Activated CD4-positive, alpha-beta T cell treated with anti-CD3 and anti-CD28 coated beads for 4 hours (primary cell): ENCODE measurements at places on chromosomes 12 and 14.
A peak's percentile ranks its signal among the peaks of the same experiment; 100 is the strongest.

GRCh38 chr14:44712024-44712815, 205.1 kb upstream of the FSCB start:
- no peak for DNase-seq

- DNase-seq, result no peak
Observed at GRCh38 chr12:50003595-50003994, 21.7 kb downstream of the RACGAP1 start.

- DNase-seq, result no peak
Observed at GRCh38 chr14:51436630-51437029, 196.6 kb downstream of the TMX1 start.

DNA sequence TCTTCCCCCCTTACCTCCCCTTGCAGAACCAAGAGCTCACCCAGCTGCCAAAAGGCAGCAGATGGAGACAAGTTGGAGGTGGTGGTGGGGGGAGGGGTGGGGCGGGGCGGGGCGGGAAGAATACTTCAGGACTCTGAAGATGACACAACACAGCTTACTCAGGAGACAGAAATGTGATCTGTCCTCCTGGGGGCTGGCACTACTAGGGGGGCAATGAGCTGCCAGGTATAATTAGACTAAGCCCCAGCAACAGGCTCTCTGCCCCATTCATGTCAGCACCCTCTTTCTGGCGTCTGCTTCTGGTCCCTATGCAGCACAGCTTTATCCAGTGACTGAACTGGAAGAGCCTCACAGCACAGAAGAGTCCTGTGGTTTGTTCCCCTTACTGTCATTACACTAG, 407.0 kb downstream of the MED13L start:
- no peak for DNase-seq

- no peak for DNase-seq
Observed at GRCh38 chr14:72638021-72638420, 255.9 kb downstream of the DPF3 start.

DNA sequence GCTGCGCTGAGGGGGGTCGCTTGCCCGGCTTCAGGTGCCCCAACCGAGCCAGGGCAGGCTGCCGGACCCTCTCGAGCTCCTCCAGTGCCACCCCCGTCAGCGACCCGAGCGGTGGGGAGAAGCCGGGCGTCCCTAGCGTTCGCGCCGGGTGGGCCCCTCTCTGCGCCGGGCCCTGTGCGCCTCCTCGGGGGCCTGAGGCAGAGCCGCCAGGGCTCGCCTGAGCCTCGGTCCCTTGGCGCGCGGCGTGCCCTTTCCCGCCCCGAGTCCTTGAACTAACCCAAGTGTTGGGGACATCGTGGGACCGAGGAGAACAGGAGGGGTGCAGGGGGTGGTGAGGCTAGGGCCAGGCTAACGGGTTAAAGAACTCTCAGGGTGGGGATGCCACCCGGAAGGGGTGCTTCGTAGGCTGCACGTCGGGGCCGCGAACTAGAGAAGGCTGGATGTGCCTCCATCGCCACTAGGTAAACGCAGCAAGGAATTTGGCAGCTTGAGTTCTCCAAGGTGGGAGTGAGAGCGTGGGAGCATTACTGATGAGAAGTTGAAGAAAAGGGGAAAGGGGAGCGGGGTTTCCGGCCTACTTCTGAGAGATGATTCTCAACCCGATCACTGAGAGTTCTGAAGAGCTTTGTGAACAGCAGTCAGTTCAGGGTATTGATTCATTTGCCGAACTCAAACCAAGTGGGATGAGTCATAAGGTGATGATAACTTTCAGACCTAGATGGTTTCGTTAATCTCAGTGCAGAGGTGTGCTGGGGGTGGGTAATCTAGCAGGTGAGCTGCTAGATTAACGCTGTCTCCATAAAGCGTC, 618 bp downstream of the RNF34 start:
- peak; percentile 68 for DNase-seq

DNA sequence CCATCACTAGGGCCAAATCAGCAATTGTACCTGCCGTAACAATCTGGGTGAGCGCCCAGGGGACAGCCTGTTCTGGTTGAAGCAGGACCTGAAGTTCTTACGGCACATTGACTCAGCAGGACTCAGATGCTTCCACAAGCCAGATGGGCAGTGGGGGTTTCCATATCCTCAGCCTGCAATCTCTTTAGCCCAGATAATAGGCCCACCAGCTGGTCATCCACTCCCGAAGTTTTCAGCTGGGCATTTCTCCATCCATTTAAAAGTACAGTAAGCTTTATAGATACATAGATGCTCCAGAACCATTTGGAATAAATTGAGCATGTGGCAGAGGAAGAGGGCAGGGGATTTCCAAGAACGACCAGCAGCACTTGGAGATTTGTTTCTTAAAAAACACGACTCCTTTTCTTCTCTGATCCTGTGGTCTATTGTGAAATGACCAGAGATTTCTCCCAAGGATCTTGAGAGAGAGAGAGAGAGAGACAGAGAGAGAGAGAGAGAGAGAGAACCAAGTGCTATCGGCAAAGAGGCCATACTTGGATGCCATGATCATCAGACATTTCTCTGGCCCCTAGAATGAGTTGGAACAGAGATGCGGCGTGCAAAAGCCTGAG, 74.8 kb upstream of the PLXNC1 start:
- no peak for DNase-seq

GRCh38 chr14:68228656-68229055, 409.1 kb downstream of the RAD51B start:
- DNase-seq, result no peak

GRCh38 chr14:69320581-69321365, 60.8 kb downstream of the GALNT16 start:
- no peak for DNase-seq

- no peak for DNase-seq
Observed at GRCh38 chr12:59080101-59080500, 159.8 kb upstream of the LRIG3 start.

- no peak for DNase-seq
Observed at GRCh38 chr14:100804558-100805309, 21.2 kb upstream of the MEG3 start.

- DNase-seq, result no peak
Observed at GRCh38 chr12:123690191-123690840, 19.4 kb downstream of the TCTN2 start.

DNA sequence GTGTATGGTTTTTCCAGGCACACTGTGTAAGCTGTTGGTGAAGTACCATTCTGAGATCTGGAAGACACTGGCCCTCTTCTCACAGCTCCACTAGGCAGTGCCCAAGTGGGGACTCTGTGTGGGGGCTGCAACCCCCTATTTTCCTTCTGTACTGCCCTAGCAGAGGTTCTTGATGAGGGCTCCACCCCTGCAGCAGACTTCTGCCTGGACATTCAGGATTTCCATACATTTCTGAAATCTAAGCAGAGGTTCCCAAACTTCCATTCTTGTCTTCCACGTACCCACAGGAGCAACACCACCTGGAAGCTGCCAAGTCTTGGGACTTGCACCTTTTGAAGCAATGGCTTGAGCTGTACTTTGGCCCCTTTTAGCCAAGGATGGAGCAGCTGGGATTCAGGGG, 85.2 kb upstream of the PRMT8 start:
- no peak for DNase-seq

DNA sequence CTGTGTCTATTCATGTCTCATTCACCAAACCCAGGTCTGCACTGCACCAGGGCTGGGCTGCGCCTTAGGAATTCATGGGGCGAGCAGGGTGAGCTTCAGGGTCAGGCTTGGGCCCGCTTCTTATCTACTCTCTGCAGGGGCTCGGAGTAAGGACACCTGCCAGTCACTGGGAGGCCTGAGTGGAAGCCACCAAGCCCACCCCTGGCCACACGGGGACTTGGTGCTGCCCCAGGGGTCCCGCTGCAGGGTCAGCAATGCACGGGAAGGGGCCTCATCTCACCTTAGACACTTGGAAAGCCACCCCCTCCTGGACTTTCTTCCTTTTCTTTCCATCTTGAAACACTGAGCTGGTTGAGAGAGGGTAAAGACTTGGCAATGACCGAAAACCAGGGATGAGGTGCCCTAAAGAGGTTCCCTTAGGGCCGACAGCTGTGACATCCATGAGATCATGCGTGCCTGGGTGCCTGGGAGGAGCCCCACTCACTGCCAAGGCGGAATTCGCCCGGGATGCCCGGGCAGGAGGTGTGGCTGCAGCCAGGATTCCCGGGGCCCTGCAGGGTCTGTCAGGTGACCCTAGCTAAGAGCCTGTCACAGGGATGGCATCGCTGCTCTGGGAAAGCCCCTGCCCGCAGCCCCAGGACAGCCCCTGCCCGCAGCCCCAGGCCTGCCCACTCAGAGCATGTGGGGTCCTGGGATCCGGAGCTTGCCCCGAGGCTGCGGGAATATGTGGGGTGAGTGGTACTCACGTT, 45.5 kb upstream of the EML1 start:
- no peak for DNase-seq

- no peak for DNase-seq
Observed at GRCh38 chr12:50662116-50662510, 101.8 kb upstream of the ATF1 start.

GRCh38 chr12:560691-561390, 101.1 kb downstream of the B4GALNT3 start:
- DNase-seq, result no peak

- DNase-seq, result no peak
Observed at GRCh38 chr12:104825408-104825807, 132.7 kb downstream of the SLC41A2 start.

DNA sequence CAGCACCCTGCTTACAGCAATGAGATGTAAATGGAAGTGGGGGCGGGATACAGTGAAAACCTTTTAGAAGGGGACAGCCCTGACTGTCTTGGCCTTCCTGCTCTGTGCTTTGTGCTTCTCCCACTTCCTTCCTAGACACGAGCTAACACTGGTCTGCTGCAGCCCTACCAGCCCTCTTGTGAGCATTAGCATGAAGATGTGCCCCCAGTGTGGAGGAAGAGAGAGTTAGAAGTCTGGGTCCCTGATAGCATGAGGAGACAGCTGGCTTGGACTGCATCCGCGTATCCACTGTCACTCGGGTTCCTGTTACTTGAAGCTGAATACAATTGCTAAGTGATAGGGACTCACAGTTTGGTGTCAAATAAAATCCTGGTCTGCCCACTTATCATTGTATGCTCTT, 248.1 kb upstream of the SOX5 start:
- DNase-seq, result no peak

DNA sequence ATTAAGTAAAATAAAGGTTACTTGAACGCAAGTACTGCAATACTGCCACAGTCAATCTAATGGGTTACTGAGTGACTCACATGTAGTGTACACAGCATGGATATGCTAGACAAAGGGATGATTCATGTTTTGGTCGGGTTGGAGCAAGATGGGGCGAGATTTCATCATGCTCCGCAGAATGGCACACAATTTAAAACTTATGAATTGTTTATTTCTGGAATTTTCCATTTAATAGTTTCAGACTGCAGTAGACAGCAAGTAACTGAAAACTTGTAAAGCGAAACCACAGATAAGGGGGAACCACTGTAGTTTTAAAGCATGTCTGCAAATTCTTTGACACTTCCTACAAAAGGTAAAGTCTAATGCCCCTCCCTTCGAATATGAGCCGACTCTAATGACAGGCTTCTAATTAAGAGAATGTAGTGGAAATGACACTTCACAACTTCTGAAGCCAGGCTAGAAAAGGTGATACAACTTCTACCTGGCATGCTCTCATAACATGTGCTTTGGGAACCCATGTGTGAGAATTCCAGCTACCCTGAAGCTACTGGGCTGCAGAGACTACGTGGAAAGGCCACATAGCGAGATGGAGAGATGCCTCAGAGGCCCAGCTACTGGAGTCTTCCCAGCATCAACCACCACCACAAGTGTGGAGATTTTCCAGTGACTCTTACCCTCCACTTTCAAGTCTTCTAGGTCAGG, 13.9 kb upstream of the TCP11L2 start:
- DNase-seq, result peak; percentile 8

GRCh38 chr12:94957006-94957405, 46.5 kb downstream of the NDUFA12 start:
- DNase-seq, result no peak

GRCh38 chr14:65792208-65792905, 379.8 kb downstream of the FUT8 start:
- no peak for DNase-seq

DNA sequence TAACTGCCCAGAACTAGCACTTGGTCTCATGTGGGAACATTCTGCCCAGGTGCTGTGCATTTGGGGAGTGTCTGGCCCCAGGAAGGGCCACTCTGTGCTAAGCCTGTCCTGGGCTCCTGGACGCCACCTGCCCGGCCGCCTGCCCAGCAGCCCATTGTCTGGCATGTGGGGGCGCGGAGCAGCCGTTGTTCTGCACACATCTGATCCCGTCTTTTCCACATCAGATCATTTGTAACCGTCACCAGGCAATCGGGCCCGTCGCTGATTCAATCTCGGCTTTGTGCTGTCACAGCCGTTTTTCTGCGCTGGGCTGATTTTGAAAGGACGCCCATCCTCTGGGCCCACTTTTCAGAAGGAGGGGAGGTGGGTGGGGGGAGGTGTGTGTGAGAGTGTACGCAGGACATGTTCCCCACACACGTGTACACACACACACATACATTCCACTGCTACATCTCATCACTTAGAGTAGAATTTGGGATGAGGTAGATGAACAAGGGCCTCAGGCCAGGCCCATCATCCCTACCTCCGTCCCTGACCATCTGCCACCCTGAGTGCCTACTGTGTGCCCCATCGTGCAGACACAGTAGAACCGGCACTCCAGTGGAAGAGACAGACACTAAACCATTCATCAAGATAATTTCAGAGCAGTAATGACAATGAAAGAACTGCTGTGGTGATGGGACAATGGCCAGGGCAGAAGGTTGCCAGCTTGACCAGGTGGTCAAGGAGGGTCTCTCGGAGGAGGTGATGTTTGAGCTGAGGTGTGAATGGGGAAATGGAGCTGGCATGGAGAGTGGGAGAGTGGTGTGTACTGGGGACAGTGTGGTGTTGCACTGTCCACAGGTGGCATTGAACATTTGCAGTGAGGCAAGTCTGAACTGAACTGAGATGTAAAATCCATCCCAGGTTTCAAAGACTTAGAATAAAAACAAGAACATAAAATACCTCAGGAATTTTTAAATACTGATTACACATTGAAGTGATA, 19.0 kb downstream of the FAM222A start:
- no peak for DNase-seq

GRCh38 chr14:55482936-55483605, 42.7 kb upstream of the TBPL2 start:
- no peak for DNase-seq

DNA sequence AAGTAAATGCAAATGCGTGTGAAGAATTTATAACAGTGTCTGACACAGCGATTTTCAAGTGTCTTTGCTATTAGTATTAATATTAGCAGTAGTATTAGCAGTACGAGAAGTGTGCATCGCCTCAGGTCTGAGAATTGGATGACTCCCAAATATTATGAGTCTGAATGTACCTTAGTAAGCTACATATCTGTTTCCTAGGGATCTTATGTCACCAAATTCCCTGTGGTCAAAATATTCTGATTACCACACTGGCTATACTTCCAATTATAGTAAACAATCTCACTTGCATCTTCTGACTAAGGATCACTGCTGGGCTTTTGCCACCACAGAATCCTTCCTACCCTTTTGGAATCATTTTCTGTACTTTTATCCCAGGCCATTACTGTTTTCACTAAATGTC, 396.0 kb upstream of the MIS18BP1 start:
- DNase-seq, result no peak

- DNase-seq, result no peak
Observed at GRCh38 chr12:17056546-17056945, 450.6 kb upstream of the LMO3 start.

- DNase-seq, result no peak
Observed at GRCh38 chr14:32225378-32225920, 22.4 kb upstream of the RNU6-8 start.

- no peak for DNase-seq
Observed at GRCh38 chr14:69263364-69263763, 3.4 kb downstream of the GALNT16 start.
